NCI-H1417 (cell line): ENCODE measurements at places on chromosomes 6 and 20.
A peak's percentile ranks its signal among the peaks of the same experiment; 100 is the strongest.

DNA sequence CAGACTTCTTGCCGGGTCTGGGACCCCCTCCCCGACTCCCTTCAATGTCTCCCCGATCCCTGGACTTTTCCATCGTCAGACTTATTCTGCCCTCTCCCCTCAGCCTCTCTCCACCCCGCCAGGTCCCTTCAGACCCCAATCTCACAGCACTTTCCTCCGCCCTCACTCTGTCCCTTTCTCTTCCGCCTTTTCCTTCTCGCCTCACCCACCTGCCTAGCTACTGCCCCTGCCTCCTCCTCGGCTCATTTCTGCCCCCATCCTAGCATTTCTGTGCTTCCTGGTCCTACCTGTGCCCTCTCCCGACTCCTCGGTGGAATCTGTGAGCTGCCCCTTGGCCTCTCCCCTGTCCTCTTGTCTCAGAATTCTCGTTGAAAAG, 616 bp downstream of the CHMP4B start:
- no peak for DNase-seq

- peak; percentile 23 for DNase-seq
Observed at GRCh38 chr20:42173440-42173839, 555.3 kb upstream of the CHD6 start.

- DNase-seq: no peak
Observed at GRCh38 chr6:32393665-32394420, 13.1 kb downstream of the BTNL2 start.

- no peak for DNase-seq
Observed at GRCh38 chr6:69732640-69733039, 64.2 kb downstream of the LMBRD1 start.

DNA sequence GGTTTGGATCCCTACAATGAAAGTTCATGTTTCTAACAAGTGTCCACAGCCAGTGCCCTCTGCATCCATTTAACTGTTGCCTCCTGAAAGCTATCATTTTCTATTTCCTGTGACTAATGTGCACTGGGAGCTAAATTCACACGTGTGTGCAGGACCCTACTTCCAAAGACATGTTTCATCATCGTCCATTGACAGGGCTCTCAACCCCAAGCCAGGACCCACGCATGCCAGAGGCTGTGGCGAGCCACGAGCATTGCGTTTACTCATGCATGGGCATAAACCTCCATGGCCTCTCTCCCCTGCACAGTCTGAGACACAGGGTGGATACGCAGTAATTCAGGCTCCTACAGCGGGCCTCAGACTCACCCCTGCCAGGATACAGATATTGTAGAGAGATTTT, 153.2 kb downstream of the MAFB start:
- DNase-seq: no peak
